ENCODE measurements at places on chromosomes 5 and 9.

GRCh38 chr5:155021842-155022241 is 8.3 kb downstream of the KIF4B start:
- DNase-seq = no peak

DNA sequence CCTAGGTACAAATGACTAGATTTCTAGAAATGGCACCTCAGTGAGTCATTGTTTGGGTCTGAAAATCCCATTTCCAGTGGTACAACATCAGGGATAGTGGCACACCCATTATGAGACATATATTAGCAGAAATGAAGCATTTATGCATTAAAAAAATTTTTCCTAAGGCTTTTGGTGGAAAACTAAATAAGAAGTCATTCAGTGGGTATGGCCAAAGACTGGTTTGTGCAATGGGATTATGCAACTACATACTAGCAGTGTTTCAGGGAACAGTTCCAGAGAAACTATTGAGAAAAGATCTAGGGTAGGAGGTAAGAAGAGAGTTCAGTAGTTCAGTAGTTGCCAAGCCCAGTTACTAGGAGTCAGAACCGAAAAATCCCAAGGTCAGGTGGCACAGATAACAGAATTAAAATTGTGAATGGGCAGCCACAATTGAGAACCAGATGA is 106.5 kb upstream of the HAPLN1 start:
- DNase-seq = no peak

- DNase-seq = no peak
Measured at GRCh38 chr9:130989391-130989790, 19.6 kb upstream of the LAMC3 start.

GRCh38 chr9:109048822-109049221 is 35.5 kb upstream of the CTNNAL1 start:
- no peak for DNase-seq

DNA sequence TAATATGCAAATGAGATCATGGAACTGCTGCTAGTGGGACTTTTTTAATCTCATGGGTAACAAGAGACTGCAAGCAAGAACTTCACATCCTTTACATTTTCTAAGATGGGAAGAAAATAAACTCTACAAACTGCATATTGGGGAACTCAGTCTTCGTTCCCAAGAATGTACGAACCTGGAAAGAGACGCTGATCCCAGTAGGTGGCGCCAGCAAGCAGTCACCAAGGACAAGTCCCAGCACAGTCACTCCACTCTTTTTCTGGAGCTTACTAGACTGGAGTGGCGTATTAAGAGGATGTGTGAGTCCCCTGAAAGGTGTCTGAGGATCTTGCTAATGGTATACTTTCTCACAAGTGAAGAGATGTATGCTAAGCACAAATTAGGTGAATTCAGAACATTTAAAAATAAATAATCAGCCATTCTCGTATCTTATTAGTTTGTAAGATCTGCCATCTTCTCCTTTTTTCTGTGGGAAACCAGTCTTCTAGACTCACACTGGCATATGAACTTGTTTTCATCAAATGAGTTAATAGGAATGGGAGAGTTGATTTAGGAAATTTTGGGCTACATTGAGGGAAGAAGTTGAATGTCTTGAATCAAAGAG is 16.0 kb upstream of the PUM3 start:
- DNase-seq = peak; percentile 82

- no peak for DNase-seq
Measured at GRCh38 chr5:131595088-131596033, 39.7 kb downstream of the RAPGEF6 start.

DNA sequence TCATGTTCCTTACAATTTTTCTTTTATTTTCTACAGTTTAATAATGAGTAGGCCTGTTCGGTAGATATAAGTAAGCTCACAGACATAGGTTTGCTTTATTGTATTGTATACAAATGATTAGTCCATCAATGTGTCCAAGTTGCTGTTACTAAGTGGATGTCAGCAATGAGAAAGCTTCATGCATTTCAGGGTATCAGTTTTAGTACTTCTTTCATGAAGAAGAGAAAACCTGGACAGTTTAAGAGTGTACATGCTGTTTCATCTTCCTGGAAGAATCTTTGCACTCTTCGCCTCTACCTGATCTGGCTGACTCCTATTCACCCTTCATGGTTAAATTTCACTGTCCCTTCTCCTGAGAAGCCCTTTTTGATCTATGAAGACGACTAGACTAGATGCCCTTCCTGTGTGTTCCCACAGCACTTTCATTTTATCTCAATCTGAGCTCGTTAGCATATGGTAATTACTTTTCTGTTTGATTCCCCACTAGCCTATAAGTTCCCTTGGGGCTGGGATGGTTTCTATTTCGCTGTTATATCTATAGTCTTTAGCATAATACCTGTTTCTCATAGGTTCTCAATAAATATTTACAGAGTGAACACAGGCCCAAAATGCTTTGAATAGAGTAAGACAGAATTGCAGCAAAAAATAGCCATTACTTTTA is 70.7 kb downstream of the CETN3 start:
- DNase-seq = no peak

- peak; percentile 40 for DNase-seq
Measured at GRCh38 chr5:170603578-170604565, 100.1 kb downstream of the KCNIP1 start.

DNA sequence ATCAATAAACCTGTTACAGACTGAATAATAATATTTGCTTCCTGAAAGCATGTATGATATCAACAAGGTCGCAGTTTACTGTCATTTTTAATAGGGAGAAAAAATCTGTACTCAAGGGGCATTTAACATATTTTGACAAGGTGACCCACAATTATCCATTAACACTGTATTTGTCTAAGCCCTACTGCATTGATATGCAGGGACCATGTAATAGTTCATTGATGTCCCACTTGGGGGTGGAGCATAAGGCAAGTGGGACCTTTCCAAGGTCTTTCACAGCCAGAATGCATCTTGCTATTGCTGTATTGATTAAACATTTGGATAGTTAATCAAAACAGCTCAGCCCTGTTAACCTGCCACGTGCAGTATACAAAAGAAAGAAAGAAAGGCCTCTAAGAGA is 502.0 kb downstream of the NR2F1-AS1 start:
- no peak for DNase-seq

- DNase-seq = no peak
Measured at GRCh38 chr5:10418654-10419345, 22.9 kb upstream of the ROPN1L start.

GRCh38 chr5:170342153-170342725 is 44.7 kb upstream of the LCP2 start:
- no peak for DNase-seq

DNA sequence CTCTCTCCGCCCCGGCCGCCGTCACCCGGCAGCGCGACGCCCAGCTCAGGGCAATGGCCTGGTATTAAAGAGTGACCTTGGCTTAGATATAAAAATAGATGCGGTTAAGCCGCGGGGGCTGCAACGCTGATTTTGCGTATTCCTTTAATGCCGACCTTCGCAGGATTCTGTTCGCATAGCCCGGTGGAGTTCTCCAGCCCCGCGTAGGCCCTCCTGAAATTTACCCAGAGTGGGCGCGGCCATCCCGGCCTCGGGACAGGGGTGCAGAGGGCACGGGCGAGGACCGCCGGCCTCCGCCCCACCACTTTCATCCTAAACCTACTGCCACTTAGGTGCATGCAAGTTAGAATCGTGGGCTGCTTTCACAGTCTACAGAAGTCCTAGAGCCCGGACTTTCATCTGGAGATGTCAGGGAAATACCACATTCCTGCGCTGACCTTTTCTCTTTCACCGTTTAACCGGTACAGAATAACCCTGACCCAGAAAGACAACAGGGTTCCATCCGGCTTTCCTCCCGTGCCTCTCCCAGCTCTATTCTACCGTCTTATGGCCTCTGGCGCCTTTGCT is 492 bp upstream of the FAM169A start:
- DNase-seq = no peak

DNA sequence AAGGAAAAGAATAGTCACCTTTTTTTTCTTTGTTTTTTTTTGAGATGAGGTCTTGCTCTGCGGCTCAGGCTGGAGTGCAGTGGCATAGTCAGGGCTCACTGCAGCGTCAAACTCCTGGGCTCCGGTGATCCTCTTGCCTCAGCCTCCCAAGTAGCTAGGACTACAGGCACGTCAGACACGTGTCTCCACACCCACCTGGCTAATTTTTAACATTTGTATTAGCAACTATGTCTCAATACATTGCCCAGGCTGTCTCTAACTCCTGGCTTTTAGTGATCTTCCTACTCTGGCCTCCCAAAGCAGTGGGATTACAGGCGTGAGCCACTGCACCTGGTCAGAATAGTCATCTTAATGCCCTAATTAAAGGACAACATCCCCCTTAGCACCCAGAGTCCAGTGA is 54.4 kb upstream of the CTSL start:
- DNase-seq = no peak

DNA sequence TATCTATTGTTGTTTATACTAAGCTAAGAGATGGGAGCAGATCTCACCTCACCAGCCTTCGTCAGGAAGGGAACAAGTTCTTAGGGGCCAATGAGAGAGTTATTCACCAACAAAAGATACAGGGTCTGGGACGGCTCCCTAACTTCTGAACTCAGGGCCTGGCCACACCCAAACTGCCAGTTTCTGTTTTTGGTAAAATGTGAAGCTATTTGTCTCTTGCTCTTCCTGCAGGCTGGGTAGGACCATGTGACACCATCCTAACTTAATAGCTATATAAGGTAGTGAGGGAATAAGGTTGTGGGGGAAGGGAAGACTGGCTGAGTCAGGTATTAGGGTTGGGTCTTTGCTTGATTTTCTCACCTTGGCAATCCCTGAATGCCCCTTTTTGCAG is 480.5 kb downstream of the KDM4C start:
- no peak for DNase-seq

DNA sequence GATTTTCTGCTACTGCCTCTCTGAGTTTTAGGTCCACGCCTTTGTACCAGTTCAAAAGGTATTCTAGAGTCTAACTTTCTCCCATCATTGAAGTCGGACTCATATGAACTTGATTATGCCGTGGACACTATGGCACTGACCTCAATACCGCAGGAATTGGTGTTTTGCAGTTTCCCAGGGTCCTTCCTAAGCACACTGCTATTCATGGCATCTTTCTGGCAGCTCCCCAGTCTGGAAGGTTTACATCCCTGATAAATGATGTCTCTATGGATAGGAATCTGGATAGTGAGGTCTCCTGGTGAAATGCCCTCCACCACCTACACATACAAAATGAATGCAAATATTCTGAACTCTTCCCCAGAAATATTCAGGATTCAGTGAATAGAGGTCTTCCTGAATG is 422.2 kb downstream of the CTNND2 start:
- no peak for DNase-seq

GRCh38 chr5:35129921-35130485 is 82.3 kb upstream of the AGXT2 start:
- DNase-seq = no peak
